Caco-2 (cell line): ENCODE measurements at places on chromosomes 5 and 9.

DNA sequence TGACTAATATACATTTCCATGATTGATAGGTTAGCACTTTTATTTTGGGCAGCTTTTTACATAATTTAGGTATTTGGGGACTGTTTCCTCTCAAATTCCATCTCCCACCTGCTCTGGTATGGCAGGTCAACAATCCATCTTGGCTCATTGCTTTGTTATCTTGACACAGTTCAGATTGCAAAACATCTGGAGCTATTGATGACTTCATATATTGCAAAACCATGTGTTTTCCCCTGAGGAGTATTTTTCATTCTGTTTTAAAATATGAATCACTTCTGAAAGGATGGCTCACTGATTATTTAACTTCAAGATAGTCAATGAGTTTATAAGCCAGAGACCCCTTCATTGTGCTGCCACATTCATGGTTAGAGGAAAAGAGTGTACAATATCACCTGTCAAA, 1206.0 kb upstream of the C9orf72 start:
- DNase-seq, result no peak

GRCh38 chr5:252546-252945, 18.9 kb upstream of the PDCD6 start:
- DNase-seq, result no peak

DNA sequence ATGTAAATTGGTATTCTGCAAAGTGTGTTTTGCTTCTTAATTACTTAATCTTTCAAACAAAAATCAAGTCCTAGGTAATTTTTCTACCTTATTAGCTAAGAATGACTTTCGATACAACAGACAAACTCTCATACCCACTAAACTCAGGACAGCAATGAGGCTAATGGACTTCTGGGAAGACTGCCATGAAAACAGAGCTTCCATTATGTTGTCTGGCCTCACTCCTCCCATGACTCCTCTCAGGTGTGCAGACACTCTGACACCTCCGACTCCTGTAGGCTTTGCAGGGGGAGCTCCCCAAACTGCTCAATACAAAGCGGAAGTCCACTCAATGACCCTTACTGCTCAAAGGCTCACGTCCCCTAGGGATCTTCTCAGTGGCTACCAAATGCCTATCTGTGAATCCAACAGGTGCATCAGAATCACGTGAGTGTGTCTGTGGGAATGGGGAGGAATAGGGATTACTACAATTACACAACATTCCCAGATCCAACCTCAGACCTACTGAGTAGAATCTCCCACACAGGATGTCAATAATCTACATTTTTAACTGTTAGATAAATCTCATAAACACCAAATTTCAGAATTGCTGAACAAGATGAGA, 289.9 kb downstream of the RAB3C start:
- no peak for DNase-seq

- no peak for DNase-seq
Measured at GRCh38 chr5:33148076-33148513, 292.7 kb upstream of the TARS1 start.

DNA sequence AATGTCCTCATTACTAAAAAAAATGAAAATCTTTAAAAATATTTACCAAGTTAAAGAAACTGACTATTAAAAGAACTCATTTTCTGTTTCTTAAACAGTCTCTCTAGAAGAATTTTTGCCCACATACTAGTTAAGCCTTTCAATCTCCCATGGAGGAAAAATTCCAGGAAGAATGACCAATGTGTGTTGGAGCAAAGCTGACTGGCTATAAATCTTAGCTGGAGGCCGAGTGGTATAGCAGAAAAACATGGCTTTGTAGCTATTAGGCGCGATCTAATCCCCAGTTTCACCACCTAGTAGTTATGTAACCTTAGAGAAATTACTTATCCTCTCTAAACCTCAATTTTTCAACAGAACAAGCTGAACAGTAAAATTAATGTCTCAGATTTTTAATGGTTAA, 135.5 kb upstream of the PRLR start:
- no peak for DNase-seq

DNA sequence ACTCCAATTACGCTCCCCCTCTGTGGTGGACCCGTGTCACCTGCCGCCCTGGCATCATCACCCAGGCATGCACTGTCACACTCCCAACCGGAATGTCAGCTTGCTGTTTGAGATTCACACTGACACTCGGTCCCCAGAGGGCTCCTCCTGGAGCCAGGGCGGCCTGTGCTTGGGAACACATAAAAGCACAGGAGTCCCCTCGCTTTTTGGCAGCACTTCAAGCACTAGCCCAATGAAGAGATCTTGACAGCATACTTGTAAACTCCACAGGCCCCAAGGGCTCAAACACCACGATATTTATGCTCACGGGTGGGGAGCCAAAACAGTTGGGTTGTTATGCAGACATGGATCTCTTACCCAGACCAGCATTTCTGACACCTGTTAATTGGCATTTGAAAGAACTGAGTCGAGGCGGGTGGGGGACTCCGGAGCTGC, 90.8 kb upstream of the EGFLAM start:
- DNase-seq, result no peak

DNA sequence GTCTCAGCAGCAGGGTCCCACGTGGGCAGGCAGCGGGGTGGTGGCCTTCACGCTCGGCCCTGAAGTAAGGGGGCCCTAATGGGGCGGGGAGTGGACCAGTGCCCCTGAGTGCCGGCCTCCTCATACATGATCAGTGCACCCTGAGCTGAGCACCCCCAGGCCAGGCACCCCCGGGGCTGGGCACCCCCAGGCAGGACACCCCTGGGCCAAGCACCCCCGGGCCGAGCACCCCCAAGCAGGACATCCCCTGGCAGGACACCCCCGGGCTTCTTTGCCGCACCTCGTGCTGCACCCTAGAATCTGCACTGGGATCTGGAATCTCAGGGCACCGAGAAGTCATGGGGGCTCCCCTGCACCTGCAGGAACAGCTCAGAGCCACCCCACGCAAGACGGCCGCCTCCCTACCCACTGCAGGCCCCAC, 51.4 kb downstream of the EXD3 start:
- no peak for DNase-seq

- DNase-seq, result no peak
Measured at GRCh38 chr9:74447451-74448193, 49.5 kb upstream of the RORB start.

GRCh38 chr9:81989700-81990099, 1.1 kb downstream of the SPATA31D1 start:
- DNase-seq, result no peak

GRCh38 chr9:90290716-90291485, 351.7 kb downstream of the DIRAS2 start:
- no peak for DNase-seq

DNA sequence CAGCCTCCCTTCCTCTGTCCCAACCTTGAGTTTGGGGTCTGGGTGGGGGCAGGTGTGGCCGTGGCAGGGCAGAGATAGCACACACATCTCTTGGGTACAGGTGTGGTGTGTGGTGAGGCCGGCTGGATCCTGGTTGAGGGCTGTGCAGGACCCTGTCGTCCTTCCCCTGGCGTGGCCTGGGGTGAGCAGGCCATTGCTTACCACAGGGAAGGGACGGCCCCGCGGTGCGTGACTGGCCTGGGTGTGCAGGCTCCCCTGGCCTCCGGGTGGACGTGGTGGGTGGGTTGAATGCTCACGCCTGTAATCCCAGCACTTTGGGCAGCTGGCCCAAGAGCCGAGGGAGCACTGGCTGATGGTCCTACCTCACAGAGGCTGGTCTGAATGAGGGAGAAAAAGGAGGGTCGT, 1.2 kb downstream of the ARRDC1 start:
- no peak for DNase-seq

GRCh38 chr5:92613546-92613945, 967.5 kb downstream of the NR2F1-AS1 start:
- DNase-seq, result no peak

DNA sequence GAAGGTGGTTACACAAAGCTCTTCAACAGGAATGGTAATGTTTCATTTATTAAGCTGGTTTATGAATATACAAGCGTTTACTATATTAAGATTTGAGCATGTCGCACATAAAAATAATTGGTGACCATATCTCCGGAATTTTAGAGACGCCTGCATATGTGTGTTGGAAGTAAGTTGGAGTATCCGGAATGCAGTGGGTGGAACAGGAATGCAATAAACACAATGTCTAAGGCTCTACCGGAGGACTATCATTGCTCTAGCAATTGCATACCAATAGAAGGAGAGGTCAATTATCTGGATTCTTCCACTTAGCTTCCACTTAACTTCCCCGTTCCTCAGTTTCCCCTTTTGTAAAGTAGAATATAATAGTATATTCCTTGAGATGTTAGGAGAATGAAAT, 1.1 kb upstream of the CEP78 start:
- no peak for DNase-seq

GRCh38 chr5:153676406-153676805, 185.9 kb downstream of the GRIA1 start:
- no peak for DNase-seq

DNA sequence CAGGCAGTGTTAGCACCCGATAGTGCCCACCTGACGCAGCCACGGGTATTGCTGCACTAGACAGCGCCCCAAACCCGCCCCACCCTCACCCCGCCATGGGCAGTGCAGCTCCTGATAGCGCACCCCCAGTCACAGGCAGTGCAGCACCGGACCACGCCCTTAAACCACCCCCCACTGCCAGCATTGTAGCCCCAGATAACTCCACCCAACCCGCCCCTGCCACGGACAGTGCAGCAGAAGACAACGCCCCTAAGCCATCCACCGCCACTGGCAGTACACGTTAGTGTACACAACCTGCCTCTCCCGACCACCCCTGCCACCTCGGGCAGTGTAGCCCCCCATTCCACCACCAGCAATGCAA, 825 bp upstream of the PCAT7 start:
- no peak for DNase-seq

DNA sequence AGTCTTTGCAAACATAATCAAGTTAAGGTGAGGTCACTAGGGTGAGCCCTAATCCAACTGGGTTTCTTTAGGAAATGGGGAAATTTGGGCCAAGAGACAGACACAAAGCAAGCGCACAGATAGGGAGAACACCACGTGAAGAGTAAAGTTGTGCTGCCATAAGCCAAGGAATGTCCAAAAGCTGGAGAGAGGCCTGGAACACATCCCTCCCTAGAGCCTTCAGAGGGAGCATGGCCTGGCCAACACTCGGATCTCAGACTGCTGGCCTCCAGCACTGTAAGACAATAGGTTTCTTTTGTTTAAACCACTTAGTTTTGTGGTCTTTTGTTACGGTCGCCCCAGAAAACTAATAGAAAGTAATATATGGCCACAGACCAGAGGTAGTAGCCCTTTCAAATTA, 8.1 kb upstream of the ROR2 start:
- no peak for DNase-seq

- no peak for DNase-seq
Measured at GRCh38 chr5:33146881-33147280, 293.9 kb upstream of the TARS1 start.

DNA sequence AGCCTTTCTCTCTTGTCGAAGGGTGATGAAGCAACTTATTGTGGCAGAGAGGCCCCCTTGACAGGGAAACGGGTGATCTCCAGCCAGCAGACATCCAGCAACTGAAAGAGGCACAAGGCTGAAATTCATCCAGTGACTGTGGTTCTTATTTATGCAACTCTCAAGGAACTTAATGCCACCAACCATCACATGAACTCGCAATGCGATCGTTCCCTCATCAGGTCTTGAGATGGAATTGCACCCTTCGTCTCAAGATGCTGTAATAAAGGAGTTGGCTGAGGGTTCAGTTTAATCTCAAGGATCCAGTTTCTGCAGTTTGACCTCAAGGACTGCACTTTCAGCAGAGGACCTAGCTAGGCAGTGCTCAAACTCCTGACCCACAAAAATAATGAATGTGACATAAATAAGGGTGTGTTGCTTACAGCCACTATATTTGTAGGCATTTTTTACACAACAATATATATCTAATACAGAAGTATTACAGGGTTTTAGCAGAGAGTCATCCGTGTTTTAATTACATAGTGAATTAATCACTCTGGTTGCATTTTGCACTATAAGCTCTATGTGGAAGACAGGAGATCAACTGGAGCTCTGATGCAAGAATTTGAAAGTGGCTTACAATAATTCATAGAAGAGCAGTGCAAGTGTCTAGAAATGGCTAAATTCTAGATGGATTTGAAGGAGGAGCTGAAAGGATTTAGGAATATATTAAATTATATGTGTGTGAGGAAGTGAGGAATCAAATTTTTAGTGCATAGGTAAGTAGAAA, 957.8 kb upstream of the CTNND2 start:
- no peak for DNase-seq
